ENCODE measurements at places on chromosomes 1 and 21.

DNA sequence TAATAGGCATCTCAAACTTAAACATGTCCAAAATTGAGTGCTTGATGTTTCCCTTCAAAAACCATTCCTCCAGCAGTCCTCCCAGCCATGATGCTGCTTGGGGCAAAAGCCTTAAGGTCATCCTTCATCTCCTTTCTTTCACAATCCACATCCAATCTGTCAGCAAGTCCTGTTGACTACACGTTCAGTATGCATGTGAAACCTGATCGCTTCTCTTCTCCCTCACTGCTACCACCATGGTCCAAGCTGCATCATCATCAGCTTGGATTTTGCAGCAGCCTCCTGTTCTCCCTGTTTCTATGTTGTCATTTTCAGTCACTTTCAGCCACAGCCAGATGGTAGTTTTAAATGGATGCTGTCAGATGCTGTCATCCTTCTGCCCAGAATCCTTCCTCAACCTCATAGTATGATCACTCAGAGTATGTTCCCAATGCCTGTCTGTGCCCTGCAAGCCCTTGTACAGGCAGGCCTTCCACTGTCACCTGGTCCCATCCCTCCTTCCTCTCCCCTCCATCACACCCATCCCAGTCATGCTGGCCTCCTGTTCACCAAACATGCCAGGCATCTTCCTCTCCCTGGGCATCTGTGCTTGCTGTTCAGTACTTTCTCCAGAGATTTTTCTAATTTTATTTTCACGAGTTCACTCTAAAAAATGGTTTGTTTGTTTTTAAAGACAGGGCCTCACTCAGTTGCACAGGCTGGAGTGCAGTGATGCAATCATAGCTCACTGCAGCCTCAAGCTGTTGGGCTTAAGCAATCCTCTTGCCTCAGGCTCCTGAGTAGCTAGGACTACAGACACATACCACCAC, 66.0 kb downstream of the SYDE2 start:
- no peak for DNase-seq

- DNase-seq: no peak
Measured at GRCh38 chr1:54415533-54415932, 9.3 kb upstream of the SSBP3 start.

DNA sequence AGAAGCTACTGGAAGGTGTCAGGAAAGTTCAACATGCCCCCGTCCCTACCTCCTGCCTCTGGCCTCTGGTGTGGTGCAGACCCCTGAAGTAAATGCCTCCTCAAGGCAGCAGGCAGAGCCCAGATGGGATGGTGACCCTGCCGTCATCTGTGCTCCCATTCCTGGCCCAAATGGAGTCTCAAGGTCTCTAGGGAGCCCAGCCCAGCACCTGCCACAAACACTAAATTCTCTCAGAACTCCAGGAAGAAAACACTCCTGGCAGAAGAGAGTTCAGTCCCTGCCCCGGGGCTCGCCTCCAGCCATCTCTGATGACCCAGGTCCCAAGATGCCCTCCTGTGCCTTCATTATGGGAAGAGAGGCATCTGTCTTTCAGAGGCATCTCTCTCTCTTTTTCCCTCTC, 261.6 kb upstream of the TMEM51 start:
- no peak for DNase-seq

DNA sequence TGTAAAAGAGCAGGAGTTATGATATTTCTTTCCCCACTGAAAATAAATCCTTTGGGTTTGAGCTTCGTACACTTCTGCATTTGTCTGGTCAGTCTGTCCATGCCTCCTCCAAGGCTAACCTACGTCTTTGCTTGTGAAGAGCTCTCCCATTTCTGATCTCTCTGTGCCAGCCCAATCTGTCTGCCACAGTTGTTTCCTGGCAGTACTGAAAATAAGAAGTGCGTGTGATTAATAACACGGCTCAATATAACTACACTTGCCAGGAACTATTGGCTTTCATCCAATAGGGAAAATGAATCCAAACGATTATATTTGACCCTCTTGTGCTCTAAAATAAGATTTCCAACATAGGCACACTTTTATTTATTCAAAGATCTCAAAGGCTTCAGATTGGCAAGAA, 19.2 kb upstream of the COL24A1 start:
- DNase-seq: no peak

DNA sequence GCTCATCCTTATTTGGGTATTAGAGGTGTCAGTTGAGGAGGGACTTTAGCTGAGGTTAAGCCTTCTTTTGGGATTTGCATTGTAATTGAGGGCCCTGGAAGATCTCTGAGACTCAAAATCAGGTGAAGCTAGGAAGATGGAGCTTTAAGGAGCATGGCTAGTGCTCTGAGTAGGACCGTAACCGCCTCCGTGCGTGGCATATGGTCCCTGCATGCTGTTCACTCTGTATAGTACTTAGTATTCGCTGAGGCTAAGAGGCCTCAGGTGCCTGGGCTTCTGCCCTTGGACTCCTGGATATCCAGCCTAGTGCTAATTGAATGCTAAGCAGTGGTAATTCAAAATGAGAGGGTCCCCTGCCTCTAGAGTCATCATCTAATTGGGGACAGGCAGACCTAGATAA, 22.5 kb downstream of the NSUN4 start:
- DNase-seq: no peak

DNA sequence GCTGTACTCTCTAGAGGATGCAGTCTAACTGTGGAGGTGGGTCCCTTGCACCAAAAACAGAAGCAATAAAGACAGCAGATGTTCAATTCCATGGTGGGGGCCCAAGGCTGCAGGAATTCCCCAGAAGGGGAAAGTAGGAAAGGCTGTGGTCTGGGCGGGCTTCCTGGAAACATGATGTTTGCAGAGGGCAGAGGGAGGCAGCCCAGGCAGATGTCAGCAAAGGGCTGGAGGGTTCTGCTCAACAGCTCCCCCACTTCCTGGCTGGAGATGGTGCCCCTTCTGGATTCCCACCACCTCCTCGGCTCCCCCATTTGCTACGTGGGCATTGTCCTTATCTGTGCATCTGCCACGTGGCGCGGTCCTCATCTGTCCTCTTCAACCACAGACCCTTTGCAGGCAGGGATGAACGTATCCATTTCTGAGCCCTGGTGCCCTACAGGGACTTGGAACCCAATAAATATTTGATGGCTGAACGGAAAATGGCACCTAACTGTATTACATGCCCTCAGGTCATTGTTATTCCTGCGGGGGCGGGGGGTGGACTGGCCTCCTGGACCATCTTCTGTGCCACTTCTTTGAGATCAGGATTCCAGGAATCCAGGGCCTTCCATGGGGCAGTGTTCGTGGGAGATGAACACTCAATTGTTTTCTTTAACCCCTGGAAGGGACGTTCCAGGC, 8.4 kb upstream of the GUCA2B start:
- DNase-seq: no peak

DNA sequence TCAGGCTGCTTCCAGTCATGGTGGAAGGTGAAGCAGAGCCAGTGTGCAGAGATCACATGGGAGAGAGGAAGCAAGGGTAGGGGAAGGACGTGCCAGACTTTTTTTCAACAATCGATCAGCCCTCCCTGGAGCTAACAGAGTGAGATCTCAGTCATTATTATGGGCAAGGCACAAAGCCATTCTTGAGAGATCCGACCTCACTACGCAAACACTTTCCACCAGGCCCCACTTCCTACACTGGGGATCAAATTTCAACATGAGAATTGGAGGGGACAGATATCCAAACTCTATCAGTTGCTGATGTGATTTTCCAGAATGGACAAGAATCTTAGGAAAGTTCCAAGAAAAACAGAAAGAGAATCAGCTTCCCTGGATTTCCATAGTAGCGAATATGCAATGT, 60.5 kb downstream of the BACE2 start:
- DNase-seq: no peak

- no peak for DNase-seq
Measured at GRCh38 chr1:204232526-204232925, 18.7 kb upstream of the GOLT1A start.

- no peak for DNase-seq
Measured at GRCh38 chr1:19547814-19548213, 62.5 kb upstream of the CAPZB start.

DNA sequence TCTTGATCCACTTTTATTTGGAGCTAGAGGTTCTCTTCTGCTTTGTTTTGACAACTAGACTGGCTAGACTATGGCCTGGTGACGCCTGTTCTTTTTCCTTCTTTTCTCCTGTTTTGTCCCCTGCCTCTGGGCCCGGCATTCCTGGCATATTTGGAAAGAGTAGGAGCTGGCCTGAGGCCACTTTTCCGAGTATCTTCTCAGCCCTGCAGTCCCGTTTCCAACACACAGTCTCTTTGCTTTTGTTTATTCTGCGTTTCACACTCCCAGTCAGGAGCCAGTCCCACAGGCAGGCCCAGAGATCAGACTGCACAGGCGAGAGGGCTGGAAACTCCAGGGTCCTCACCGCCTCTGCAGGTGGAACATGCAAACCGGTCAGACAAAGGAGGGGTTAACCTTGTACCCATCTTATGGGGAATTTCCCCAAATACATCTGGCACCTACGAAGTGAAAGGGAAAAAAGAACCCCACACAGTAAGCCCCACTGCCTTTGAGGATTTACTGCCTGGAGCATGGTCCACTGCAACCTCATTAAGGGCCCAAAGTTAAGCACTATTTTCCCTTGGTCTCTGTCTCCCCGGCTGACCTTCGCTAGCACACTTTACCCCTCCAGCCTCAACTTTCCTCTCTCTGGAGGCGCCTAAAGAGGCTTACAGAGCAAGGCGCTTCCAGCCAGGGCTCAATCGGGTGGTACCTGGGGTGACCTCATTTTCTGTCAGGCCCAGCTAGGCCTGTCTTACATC, 141.1 kb downstream of the TOMM20 start:
- peak; percentile 13 for DNase-seq

- DNase-seq: peak; percentile 52
Measured at GRCh38 chr21:41953831-41954653, at the start of gene C2CD2. Gene C2CD2, minus strand, starts transcription at chr21:41954018. Its CDS starts 370 bp downstream, at chr21:41953648.

- no peak for DNase-seq
Measured at GRCh38 chr1:234519506-234519905, 40.5 kb upstream of the TARBP1 start.

- DNase-seq: no peak
Measured at GRCh38 chr1:151060007-151060656, at the start of gene MLLT11. Gene MLLT11, plus strand, starts transcription at chr1:151060397. Its CDS starts 6,828 bp downstream, at chr1:151067225.

- peak; percentile 31 for DNase-seq
Measured at GRCh38 chr1:16122916-16123315, 33.0 kb downstream of the EPHA2 start.

DNA sequence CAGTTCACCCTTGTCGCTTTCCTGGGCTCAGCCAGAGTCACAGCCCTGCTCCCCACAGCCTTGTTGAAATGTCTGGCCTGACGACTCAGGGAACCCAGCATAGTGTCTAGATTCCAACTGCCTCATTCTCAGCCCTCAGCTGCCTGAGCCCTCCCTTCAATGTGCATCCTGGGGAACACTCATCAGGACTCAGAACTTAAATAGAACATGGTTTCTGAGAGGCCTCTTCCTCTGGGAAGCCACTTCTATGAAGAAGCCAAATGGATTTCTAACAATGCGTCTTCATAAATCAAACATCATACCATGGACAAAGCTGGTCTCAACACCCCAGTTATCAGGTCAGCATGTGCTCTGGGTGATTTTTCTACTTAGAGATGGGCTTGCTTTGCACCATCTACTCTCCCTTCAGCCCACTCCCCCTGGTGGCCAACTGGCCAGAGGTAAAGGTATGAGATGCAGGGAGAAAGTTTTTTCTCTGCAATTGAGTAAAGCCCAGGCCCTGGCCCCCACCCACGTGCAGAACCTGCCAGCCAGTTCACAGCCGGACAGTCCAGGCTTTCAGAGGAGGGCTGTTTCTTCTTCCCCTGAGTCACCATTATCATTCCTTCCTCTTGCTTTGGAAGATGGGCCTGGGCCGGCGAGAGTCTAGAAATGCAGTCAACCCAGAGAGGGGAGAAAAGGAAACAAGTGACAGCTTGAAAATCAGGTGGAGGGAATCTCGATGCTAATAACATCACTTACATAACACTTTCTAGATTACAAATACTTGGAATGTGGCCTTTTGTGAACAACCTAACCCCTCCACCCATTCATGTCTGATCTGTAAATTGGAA, 32.1 kb downstream of the CD244 start:
- peak; percentile 68 for DNase-seq

DNA sequence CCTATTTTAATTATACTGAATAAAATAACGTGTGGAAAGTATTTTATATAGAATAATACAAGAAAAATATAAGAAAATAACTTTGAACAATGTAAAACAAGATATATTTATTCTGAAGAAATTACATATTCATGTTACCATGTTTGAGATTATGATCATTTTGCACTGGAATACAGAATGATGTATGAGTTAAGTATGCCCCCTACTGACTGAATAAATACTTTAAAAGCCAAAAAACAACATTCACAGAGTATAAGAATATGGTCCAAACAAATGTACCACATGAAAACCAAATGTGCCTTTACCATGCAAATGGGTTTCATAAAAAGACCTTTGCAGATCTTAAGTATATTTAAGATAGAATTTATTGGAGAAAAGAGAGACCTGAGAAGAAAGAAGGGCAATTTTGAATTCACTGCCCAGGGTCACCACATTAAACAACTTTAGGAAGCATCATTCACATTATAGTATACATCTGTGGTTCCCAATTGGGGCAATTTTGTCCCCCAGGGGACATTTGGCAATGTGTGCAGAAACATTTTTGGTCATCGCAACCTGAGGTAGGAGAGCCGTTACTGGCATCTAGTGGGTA, 136.6 kb upstream of the GFI1 start:
- DNase-seq: no peak

- DNase-seq: no peak
Measured at GRCh38 chr1:89610457-89611011, 22.4 kb upstream of the LRRC8C start.

GRCh38 chr21:38319781-38320180, 63.0 kb downstream of the KCNJ15 start:
- no peak for DNase-seq

DNA sequence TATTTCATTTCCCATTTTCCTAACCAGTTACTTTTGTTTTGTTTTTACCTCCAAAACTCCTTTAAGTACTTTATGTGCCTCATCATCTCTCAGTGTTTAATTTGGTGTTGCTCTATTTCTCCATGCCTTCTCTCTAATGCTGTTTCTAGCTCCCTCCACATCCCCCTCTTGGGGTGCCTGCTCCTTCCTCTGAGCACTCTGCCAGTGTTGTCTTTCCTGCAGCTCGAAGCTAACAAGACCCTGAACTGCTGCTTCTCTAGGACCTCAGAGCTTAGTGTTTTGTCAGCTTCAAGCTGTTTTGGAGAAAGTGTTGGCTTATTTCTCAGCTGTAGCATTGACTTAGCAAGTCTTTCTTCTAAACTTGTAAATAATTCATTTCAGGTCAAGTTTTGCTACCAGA, 290.6 kb downstream of the DPYD start:
- DNase-seq: no peak

DNA sequence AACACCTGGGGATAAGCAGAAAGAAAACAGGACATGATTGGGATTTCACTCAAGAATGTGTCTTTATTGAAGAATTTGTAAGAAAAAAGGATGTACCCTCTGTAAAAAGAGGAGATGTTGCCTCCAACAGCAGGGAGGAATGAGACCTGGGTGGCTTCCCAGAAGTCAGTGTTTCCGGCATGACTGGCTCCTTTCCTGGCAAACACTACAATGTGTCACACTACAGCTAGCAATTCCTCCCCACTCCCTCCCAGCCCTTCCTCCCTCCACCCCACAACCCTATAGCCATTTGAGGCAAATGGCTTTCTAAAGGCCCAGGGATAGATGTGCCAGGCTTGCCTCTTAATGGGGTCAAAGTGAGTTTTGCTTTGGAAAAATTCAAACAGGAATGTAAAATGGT, 11.5 kb upstream of the COL8A2 start:
- DNase-seq: no peak

GRCh38 chr1:7726623-7727022, 44.5 kb upstream of the VAMP3 start:
- no peak for DNase-seq

All from stimulated activated CD4-positive, alpha-beta T cell treated with anti-CD3 and anti-CD28 coated beads, Interleukin-4, amount 100 ng/mL, for 4 hours (primary cell).